ENCODE measurements at places on chromosomes 1 and 21.

DNA sequence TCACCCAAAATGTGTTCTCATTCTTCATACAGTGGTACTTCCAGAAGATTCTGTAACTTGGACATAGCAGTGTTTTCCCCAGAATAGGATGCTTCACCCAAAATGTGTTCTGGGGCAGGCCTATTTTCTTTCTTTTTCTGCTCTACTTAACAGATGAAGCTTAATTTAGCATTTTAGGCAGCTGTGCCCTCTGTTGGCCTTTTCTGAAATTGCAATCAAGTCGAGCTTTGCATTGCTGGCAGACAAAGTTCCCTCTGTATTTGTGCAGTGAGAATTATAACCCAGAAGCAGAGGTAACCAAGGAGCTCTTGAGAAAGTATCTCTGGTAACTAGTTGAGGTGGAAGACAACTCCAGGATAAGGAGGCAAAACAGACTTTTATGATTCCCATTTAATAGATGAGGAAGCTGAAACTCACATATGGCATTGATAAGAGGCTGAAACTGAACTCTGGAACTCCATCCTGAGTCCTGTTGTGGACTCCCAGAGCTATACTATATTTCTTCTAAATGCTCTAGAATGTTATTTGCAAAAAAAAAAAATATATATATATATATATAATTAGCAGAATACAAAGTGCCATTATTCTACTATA is 50.3 kb upstream of the L1TD1 start:
- no peaks in the 10 kb centered on the region for H3K36me3 ChIP-seq
- H3K4me3 ChIP-seq = no peak overlapping the region
- no peak overlapping the region for H3K27ac ChIP-seq
- H3K27me3 ChIP-seq = no peaks in the 10 kb centered on the region
- H3K4me1 ChIP-seq = peaks cover 11% of the 10 kb centered on the region

- no peaks in the 10 kb centered on the region for H3K36me3 ChIP-seq
- DNase-seq = no peak
- peaks cover 5% of the 10 kb centered on the region for H3K27me3 ChIP-seq
- H3K27ac ChIP-seq = no peak overlapping the region
- H3K4me1 ChIP-seq = peaks cover 15% of the 10 kb centered on the region
Measured at GRCh38 chr1:228403231-228403631, 3.4 kb downstream of the TRIM11 start.

DNA sequence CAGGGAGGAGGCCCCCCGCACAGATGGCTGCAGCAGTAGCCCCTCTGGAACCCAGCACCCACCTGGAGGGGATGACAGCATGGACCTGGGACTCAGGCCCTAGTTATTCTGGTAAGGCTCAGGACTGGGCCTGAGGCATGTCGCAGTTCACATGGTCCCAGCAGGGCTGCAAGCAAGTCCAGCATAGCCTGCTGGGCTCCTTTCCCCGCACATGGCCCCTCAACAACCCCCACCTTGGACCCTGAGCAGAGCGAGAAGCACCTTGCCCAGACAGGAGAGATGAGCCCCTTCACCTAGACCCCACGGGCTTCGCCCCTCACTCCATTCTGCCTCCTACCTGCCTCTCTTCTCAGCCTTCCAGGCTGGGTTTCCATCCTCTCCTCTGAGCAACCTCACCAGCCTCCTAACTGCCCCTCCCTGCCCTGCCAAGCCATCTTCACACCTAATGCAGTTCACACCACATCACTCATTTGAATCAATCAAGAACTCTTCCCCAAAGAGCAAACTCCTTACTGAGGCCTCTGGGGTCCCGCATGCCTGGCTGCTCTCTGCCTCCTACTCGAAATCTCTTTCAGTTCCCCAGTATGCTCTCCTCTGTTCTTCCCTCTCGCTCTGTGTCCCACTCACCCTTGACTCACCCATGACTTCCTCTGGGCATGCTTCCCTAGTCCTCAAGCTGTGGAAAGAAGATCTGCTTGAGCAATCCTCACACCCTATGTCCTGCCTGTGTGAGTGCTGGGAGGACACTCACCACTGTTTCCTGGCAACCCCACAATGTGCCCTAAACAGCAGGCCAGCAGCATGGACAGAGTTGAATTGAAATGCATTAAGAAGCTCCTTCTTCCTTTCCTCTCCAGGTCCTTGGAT is 9.4 kb upstream of the THEMIS2 start:
- no peaks in the 10 kb centered on the region for H3K27me3 ChIP-seq

GRCh38 chr1:207312604-207312920 is 8.9 kb upstream of the CD55 start:
- no peaks in the 10 kb centered on the region for H3K36me3 ChIP-seq
- no peak overlapping the region for H3K27ac ChIP-seq

DNA sequence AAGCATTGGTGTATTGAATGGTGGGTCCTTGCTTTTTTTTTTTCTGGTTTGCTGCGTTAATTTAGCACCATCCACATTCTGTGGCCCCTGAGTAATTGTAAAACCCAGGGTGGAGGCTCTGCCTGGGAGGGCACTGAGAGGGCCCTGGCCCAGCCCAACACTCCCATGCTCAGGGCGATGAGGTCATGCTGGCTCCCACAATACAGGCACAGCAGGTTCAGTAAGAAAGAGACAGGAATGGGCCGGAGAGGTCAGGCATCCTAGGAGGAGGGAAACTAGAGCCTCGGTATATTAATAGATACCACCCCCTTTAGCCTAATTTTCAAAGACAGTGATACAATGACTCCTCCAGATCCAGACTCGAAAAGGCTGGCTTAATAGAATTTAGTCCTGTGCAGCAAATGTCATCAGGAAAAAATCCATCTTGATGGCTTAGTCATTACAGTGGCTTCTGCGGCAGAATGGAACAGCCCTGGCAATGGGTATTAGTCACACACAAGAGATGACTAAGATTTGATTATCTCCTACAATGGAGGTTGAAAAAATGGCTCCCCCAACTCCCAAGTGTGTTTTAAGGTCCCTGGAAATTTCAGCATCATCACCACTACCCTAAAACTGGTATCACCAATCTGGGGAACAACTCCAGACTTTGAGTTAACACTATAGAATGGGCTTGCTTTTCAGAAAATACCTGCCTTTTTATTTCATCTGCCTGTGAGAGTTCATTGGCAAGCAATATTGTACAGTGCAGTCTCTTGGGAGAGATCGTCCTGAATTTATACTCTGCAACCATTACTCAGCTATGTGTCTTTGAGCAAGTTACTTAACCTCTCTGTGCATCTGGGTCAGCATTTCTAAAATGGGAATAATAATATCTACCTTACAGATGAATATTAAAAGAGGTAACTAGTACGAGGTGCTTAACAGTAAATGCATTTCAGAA is 43.9 kb upstream of the LYST start:
- no peaks in the 10 kb centered on the region for H3K36me3 ChIP-seq
- no peak overlapping the region for H3K4me3 ChIP-seq
- no peaks in the 10 kb centered on the region for H3K27me3 ChIP-seq
- DNase-seq = peak; percentile 51
- H3K27ac ChIP-seq = no peak overlapping the region

- H3K27ac ChIP-seq = peak overlapping the region; percentile 86
- H3K4me3 ChIP-seq = no peak overlapping the region
- no peak for DNase-seq
- H3K4me1 ChIP-seq = peaks cover 13% of the 10 kb centered on the region
- no peaks in the 10 kb centered on the region for H3K27me3 ChIP-seq
Measured at GRCh38 chr1:29157269-29157601, 24.5 kb downstream of the SRSF4 start.

GRCh38 chr1:168373869-168374268 is 93.2 kb downstream of the TBX19 start:
- H3K27ac ChIP-seq = no peak overlapping the region
- no peaks in the 10 kb centered on the region for H3K27me3 ChIP-seq
- no peak for DNase-seq
- no peaks in the 10 kb centered on the region for H3K36me3 ChIP-seq
- no peaks in the 10 kb centered on the region for H3K4me1 ChIP-seq
- H3K4me3 ChIP-seq = no peak overlapping the region

- H3K27me3 ChIP-seq = no peaks in the 10 kb centered on the region
- H3K27ac ChIP-seq = no peak overlapping the region
- DNase-seq = peak; percentile 37
- no peaks in the 10 kb centered on the region for H3K36me3 ChIP-seq
- no peak overlapping the region for H3K4me3 ChIP-seq
Measured at GRCh38 chr1:67843331-67843730, 10.1 kb upstream of the GNG12 start.

DNA sequence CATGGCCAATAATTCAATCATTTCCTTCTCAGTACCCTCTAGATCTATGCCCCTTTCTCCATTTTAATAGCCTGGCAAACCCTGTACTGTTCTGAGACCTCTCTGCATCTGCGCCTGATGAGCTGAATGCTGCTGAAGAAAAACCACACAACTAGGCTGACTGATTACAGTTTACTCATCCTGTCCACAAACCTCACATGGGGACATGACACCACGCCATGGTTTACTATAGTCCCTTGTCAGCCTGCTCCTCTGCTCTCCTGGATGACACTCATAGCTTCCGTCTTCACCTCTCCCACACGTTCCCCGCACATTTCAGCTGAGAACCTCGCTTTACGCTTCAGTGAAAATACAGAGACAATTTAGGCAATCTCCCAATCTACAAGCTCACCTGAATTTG is 59.7 kb downstream of the DESI2 start:
- H3K27me3 ChIP-seq = no peaks in the 10 kb centered on the region
- H3K36me3 ChIP-seq = no peaks in the 10 kb centered on the region
- no peak for DNase-seq
- no peak overlapping the region for H3K4me3 ChIP-seq
- no peaks in the 10 kb centered on the region for H3K4me1 ChIP-seq

DNA sequence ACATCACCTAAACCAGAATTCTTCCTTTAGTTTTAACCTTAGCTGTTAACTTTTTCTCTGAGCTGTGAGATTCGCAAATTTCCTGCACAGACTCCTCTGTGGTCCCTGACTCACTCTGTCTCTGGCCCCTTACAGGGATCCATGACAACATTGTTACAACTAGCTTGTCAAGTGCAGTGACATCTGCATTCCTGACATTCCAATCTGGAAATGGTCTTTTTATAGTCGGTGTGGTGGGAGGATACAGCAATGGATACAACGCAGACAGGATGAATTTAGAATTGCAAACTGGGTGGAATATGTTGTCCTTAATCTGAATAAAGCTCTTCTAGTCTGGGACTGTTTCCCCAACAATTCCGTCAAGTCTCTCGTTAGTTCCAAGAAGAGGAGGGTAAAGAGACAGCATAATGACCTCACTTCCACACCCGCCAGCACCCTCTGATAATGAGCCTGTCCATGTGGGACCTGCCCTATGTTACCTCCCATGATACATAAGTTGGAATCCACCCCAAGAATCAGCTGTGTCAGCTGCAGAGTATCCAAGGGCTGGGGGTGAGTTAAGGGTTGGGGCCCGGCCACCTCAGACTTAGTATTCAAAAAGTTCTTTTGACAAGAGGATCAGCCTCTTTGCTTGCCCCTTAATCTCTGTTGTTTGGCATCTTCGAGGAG is 49.4 kb downstream of the ILDR2 start:
- peak; percentile 72 for DNase-seq
- no peak overlapping the region for H3K4me3 ChIP-seq
- H3K27me3 ChIP-seq = peaks cover 27% of the 10 kb centered on the region
- no peak overlapping the region for H3K27ac ChIP-seq
- H3K36me3 ChIP-seq = no peaks in the 10 kb centered on the region

DNA sequence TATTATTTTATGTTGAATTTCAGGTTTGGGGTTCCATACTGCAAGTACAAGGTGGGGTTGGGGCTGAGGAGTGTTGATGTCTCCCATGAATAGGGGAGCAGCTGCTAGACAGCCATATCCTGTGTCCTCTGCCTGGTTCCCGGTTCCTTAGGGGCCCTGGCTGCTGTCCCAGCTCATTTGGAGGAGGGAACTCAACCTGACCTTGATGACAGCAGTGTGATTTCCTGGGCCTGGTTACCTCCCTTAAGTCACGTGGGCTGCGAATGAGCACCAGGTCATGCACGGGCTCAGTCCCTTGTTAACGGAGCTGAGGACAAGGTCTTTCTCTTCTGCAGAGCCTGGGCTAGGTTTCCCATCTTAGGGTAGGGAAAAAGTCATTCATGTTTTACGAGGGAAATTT is 85.1 kb downstream of the MTR start:
- no peak overlapping the region for H3K4me3 ChIP-seq
- no peaks in the 10 kb centered on the region for H3K36me3 ChIP-seq
- DNase-seq = no peak

- H3K4me1 ChIP-seq = no peaks in the 10 kb centered on the region
- H3K4me3 ChIP-seq = no peak overlapping the region
- H3K36me3 ChIP-seq = no peaks in the 10 kb centered on the region
Measured at GRCh38 chr1:118335331-118335732, 150.3 kb upstream of the SPAG17 start.

DNA sequence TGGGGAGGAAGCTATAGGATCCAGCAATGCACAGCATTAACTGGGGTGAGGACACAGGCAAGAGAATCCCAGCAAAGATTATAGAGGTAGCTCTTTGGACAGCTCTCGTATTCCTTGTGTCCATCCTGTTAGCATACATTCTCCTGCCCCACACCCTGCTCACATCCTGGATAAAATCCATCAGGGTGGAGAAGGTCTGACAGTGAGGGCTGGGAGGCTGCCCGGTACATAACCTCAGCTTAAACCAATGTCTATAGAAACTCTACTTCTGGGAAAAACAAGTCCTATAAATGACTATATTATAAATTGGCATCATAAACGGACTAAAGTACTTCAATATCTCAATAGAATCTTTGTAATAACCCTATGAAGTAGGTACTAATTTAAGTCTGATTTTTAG is 36.8 kb upstream of the UBE2U start:
- peaks cover 15% of the 10 kb centered on the region for H3K36me3 ChIP-seq
- no peak overlapping the region for H3K27ac ChIP-seq
- H3K4me3 ChIP-seq = no peak overlapping the region
- no peaks in the 10 kb centered on the region for H3K27me3 ChIP-seq
- no peak for DNase-seq

DNA sequence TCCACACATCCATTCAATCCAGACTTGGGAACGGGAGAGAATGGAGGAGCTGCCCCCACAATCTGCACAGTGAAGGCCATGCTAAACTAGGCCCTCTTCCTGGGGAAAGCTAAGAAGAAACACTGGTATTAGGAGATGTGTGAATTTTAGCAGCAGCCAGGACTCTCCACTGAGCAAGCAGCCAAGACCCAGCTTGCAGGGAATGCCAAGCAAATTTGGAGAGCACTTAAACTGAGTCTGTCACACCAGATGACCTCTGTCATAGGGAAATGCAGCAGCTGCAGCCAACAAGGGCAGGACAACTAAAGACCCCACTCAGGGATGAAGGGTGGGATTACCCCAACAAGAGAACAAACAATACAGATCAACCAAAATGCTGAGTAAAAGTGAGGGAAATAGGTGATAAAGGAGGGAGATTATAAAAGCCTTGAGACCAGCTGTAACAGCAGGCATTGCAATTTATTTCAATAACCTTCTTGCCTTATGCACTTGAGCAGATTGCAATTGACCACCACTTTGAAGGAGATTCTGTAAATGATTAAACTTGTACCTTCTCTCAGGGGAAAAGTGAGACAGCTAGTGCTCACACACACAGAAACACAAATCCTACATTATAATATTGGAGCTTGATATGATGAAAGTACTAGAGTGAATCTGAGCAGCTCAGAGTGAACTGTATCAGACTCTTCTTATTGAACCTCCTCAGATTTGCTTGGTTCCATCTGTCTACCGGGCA is 2.5 kb upstream of the CLCA1 start:
- no peak for DNase-seq
- no peak overlapping the region for H3K4me3 ChIP-seq
- no peak overlapping the region for H3K27ac ChIP-seq
- no peaks in the 10 kb centered on the region for H3K36me3 ChIP-seq
- H3K27me3 ChIP-seq = no peaks in the 10 kb centered on the region

- H3K4me1 ChIP-seq = no peaks in the 10 kb centered on the region
- H3K27ac ChIP-seq = no peak overlapping the region
- H3K36me3 ChIP-seq = no peaks in the 10 kb centered on the region
- no peak overlapping the region for H3K4me3 ChIP-seq
- DNase-seq = no peak
Measured at GRCh38 chr1:3811595-3811911, 15.3 kb upstream of the LRRC47 start.

GRCh38 chr1:240936911-240937668 is 325.1 kb upstream of the GREM2 start:
- H3K36me3 ChIP-seq = peaks cover 13% of the 10 kb centered on the region
- no peak overlapping the region for H3K27ac ChIP-seq
- peak; percentile 29 for DNase-seq

Measured in GM23338 (cell line).